WTC11 (cell line): ENCODE measurements at places on chromosomes 1 and 21. TPM values are rescaled to one million over a fixed set of nuclear protein-coding genes. Genes with fewer than 3 reads are reported as not detected.

DNA sequence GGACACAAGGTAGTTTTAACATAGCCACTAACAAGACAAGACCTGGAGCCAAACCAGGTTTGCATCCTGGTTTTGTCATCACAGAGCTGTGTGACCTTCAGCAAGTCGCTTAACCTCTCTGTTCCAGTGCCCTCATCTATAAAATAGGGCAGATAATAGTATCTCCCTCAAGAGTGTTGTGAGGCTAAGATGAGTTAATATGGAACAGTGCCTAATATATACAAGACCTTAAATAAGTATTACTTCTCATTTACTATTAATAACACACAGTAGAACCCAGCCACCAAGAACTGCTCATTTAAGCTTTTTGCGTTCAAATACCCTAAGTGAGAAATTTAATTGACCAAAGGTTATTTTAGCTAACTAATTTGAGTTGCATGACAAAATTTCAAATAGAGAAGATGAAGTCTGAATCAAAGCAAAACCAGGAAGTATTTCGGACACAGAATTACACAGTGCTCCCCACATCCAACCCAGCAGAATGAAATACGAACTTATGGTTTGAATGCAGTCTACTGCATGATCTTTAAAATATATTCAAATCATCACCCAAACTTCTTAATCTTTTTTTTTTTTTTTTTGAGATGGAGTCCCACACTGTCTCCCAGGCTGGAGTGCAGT is 123.9 kb upstream of the KRTAP19-8 start:
- peaks cover 49% of the 10 kb centered on the region for H3K4me1 ChIP-seq
- peak overlapping the region; percentile 43; the same call in 1 of the 2 replicates for H3K27ac ChIP-seq
- no peak overlapping the region for H3K4me3 ChIP-seq
- no peak for DNase-seq
- no peaks in the 10 kb centered on the region for H3K27me3 ChIP-seq

DNA sequence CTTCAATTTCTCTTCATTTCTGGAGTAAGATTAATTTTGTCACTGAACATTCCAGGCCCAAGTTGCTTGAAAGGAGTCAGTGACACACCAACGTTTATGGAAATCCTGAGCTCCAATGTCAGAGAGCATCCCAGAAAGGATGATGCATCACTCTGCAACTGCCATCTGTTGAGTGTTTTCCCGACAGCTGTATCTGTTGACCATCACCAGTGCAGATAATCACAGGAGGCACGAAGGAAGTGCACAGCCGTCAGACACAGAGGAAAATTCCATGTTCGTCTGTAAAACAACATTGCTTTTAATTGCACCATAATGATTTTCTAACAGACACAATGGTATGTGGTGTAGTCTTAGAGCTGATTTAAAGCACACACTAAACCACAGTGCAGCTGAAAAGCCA is 376.7 kb upstream of the ADGRL2 start:
- H3K36me3 ChIP-seq, result peaks cover 17% of the 10 kb centered on the region
- H3K4me3 ChIP-seq, result no peak overlapping the region
- H3K27ac ChIP-seq, result no peak overlapping the region; the same call in 1 of the 2 replicates
- no peaks in the 10 kb centered on the region; the same call in 1 of the 2 replicates for H3K27me3 ChIP-seq
- peaks cover 15% of the 10 kb centered on the region for H3K4me1 ChIP-seq

GRCh38 chr1:160726498-160727315 is 12.3 kb upstream of the SLAMF7 start:
- H3K36me3 ChIP-seq, result peaks cover 3% of the 10 kb centered on the region; the same call in 1 of the 2 replicates
- H3K4me3 ChIP-seq, result no peak overlapping the region
- peaks cover 23% of the 10 kb centered on the region for H3K4me1 ChIP-seq
- H3K27ac ChIP-seq, result no peak overlapping the region

DNA sequence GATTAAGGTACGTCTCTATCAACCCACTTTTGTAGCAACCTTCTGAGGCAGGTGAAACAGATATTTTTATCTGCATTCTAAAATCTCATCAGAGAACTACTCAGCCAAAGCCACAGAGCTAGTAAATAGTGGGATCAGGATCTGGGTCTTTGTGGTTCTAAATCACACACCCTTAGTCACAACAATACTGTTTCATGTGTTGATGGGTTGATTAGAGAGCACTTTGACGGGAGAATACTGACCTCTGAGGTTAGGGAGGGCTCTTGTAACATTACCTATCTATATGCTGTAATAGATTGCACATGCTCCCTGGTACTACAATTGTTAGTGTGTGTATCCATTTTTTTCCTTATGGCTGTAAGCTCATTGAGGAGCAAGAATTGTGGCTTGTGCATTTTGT is 45.5 kb upstream of the CCDC190 start:
- peaks cover 8% of the 10 kb centered on the region; the same call in 1 of the 2 replicates for H3K4me1 ChIP-seq
- no peak overlapping the region for H3K4me3 ChIP-seq
- H3K27ac ChIP-seq, result no peak overlapping the region
- no peaks in the 10 kb centered on the region for H3K36me3 ChIP-seq

GRCh38 chr1:46490406-46490655 is 695 bp downstream of the DMBX1 start:
- peak; percentile 50 for DNase-seq
- H3K27me3 ChIP-seq, result peaks cover 99% of the 10 kb centered on the region
- H3K36me3 ChIP-seq, result peaks cover 2% of the 10 kb centered on the region; the same call in 1 of the 2 replicates
- H3K27ac ChIP-seq, result no peak overlapping the region
- peaks cover 56% of the 10 kb centered on the region for H3K4me1 ChIP-seq
- peak overlapping the region; percentile 89 for H3K4me3 ChIP-seq

CAMK1G gene
- total RNA-seq, result 0.28 to 0.96 TPM (median 0.50 TPM) in 3 replicates

GRCh38 chr1:52534928-52535764 is 17.7 kb downstream of the TUT4 start:
- no peak for DNase-seq
- H3K27ac ChIP-seq, result no peak overlapping the region; the same call in 1 of the 2 replicates
- no peaks in the 10 kb centered on the region for H3K27me3 ChIP-seq
- peaks cover 12% of the 10 kb centered on the region; the same call in 1 of the 2 replicates for H3K36me3 ChIP-seq
- peaks cover 15% of the 10 kb centered on the region for H3K4me1 ChIP-seq
- no peak overlapping the region for H3K4me3 ChIP-seq

GRCh38 chr1:183604038-183604808 is 14.0 kb upstream of the NCF2 start:
- H3K4me1 ChIP-seq, result no peaks in the 10 kb centered on the region
- peak overlapping the region; percentile 41; the same call in 1 of the 2 replicates for H3K27ac ChIP-seq
- no peak for DNase-seq

- no peaks in the 10 kb centered on the region for H3K36me3 ChIP-seq
- peaks cover 30% of the 10 kb centered on the region for H3K4me1 ChIP-seq
- peaks cover 35% of the 10 kb centered on the region for H3K27me3 ChIP-seq
- H3K27ac ChIP-seq, result no peak overlapping the region
Observed at GRCh38 chr1:9691691-9692090, 40.2 kb downstream of the PIK3CD start.

CYP4A11 gene
- total RNA-seq, result 0.11 to 0.53 TPM (median 0.23 TPM) in 3 replicates

DNA sequence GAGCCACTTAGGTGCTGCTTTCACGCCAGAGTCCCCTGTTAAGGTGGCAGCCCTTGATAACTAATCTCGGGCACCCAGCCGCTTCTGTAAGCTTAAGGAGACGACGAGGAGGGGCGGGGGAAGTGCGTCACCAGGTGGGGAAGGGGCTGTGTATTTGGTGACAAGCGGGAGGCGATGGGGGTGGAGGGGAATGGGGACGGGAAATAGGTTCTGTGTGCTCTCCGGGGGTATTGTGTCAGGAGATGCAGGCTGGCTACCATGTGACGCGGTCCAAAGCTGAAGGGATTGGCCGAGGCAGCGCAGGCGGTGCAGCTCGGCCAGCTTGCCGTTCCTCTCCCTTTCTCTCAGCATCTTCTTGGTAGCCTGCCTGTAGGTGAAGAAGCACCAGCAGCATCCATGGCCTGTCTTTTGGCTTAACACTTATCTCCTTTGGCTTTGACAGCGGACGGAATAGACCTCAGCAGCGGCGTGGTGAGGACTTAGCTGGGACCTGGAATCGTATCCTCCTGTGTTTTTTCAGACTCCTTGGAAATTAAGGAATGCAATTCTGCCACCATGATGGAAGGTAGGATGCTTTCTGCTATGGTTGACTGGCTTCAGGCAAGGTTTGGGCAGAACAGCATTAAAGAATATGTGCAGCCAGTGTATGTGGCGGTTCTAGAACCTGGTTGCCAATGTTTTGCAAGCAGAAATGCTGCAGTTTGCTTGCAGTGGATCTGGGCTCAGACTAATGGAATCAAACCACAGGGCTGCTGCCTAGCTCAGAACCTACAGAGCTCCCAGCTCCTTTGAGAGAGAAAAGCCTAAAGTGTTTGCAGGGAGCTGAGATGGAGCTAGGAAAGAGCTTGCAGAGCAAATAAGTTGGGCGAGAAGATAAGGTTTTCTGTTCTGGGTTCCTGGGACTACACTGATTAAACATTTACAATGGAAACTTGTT is at the start of gene SGIP1:
TSS of gene SGIP1 (plus strand) at position 350 of the 937 bp plus-strand sequence. CDS start at position 556, 206 bp downstream.
- peak within 1 kb of the TSS; percentile 97 for H3K4me3 ChIP-seq
- peaks cover 35% of the 10 kb centered on the region for H3K4me1 ChIP-seq
- H3K27me3 ChIP-seq, result peaks cover 32% of the 10 kb centered on the region
- no peaks in the 10 kb centered on the region for H3K36me3 ChIP-seq
- H3K27ac ChIP-seq, result peak within 1 kb of the TSS; percentile 21; the same call in 1 of the 2 replicates

DNA sequence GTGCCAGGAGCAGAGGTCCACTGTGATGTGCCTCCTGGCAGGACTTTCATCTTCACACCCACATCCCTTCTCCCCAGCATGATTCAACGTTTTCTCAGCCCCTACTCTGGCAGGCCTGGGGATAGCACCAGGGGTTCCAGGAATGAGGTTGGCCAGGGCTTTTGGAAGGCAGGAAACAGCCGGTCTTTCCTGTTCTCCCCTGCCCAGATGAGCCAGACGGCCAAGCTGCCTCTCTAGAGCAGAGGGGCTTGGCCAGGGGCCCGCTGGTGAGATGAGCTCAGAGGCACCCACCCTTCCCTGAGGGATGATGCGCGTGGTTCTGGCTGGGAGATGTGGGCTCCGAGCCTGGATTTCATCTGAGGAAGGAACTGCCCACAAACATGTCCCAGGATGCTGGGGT is 4.3 kb upstream of the MFAP2 start:
- no peak for DNase-seq
- no peaks in the 10 kb centered on the region; the same call in 1 of the 2 replicates for H3K27me3 ChIP-seq
- H3K4me3 ChIP-seq, result no peak overlapping the region

- H3K4me3 ChIP-seq, result no peak overlapping the region
- no peak for DNase-seq
- H3K4me1 ChIP-seq, result peaks cover 66% of the 10 kb centered on the region
- H3K27ac ChIP-seq, result peak overlapping the region; percentile 51
- H3K27me3 ChIP-seq, result no peaks in the 10 kb centered on the region
Observed at GRCh38 chr1:63818567-63819325, 44.9 kb downstream of the ROR1 start.

CLIC6 gene
- total RNA-seq, result 1.8 to 3.8 TPM (median 3.7 TPM) in 3 replicates

DNA sequence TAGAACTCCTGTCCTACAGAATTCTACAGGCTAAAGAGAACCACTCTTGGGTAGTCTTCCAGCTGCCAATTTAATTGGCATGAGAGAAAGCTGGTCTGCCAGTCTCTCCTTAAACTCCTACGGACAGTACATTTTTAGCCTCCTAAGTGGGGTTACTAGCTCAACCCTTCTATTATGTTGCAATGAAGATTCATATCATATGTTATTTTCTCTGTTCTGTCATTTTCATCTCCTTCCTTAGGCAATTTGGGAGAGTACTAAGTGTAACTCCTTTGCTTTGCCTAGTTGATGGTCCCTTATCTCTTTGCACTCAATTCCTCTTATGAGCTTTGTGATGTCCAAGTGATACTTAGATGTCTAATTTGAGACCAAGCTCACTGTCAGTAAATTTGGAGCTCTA is 14.0 kb downstream of the GNAT2 start:
- no peak for DNase-seq
- H3K27ac ChIP-seq, result no peak overlapping the region
- H3K27me3 ChIP-seq, result no peaks in the 10 kb centered on the region
- no peak overlapping the region for H3K4me3 ChIP-seq
- H3K36me3 ChIP-seq, result no peaks in the 10 kb centered on the region

- DNase-seq, result peak; percentile 35
- peaks cover 30% of the 10 kb centered on the region for H3K4me1 ChIP-seq
- peaks cover 26% of the 10 kb centered on the region for H3K27me3 ChIP-seq
Observed at GRCh38 chr21:21973806-21974205, 975.6 kb downstream of the NCAM2 start.

DNA sequence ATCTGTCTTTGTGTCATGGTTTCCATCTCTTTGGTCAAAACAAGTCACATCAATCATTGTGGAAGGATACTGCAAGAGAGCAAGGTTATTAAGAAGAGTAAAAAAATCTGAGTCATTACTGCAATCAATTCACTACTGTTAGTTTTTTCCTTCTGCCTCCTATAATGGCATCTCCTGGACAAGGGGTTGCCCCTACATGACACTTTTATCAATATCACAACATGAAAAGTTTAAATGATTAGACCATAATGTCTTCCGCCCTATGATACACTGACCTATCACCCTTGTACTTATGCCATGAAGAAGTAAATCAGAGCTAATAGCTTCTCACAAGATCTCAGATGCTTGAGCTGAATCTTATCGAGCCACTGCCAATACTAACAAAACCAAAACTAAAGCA is 223.9 kb downstream of the KCNK2 start:
- no peak overlapping the region for H3K27ac ChIP-seq
- peaks cover 11% of the 10 kb centered on the region for H3K4me1 ChIP-seq
- DNase-seq, result no peak
- no peak overlapping the region for H3K4me3 ChIP-seq

CASQ2 gene
- total RNA-seq, result 0.09 TPM in 1 of 3 replicates, not detected in the others

RGS8 gene
- 0.07 to 0.66 TPM (median 0.14 TPM) in 3 replicates for total RNA-seq

F5 gene
- total RNA-seq, result 0.20 to 0.21 TPM (median 0.21 TPM) in 3 replicates

- H3K27ac ChIP-seq, result peak overlapping the region; percentile 96; the same call in 1 of the 2 replicates
- no peak for DNase-seq
- H3K36me3 ChIP-seq, result no peaks in the 10 kb centered on the region
Observed at GRCh38 chr1:37945743-37946702, 830 bp downstream of the INPP5B start.

GRCh38 chr1:16958475-16958874 is 21.9 kb downstream of the MFAP2 start:
- peaks cover 4% of the 10 kb centered on the region for H3K4me1 ChIP-seq
- no peak for DNase-seq
- no peak overlapping the region for H3K4me3 ChIP-seq
- H3K27ac ChIP-seq, result no peak overlapping the region
- no peaks in the 10 kb centered on the region for H3K27me3 ChIP-seq
- peaks cover 18% of the 10 kb centered on the region for H3K36me3 ChIP-seq

NLRP3 gene
- total RNA-seq, result 0.11 to 0.25 TPM (median 0.11 TPM) in 3 replicates

GRCh38 chr1:27138368-27138767 is 16.6 kb downstream of the SLC9A1 start:
- no peak for DNase-seq
- H3K4me1 ChIP-seq, result peaks cover 52% of the 10 kb centered on the region
- no peak overlapping the region; the same call in 1 of the 2 replicates for H3K27ac ChIP-seq
- H3K4me3 ChIP-seq, result no peak overlapping the region
- no peaks in the 10 kb centered on the region for H3K36me3 ChIP-seq
- no peaks in the 10 kb centered on the region for H3K27me3 ChIP-seq
